ENCODE measurements at places on chromosomes 4 and X.

DNA sequence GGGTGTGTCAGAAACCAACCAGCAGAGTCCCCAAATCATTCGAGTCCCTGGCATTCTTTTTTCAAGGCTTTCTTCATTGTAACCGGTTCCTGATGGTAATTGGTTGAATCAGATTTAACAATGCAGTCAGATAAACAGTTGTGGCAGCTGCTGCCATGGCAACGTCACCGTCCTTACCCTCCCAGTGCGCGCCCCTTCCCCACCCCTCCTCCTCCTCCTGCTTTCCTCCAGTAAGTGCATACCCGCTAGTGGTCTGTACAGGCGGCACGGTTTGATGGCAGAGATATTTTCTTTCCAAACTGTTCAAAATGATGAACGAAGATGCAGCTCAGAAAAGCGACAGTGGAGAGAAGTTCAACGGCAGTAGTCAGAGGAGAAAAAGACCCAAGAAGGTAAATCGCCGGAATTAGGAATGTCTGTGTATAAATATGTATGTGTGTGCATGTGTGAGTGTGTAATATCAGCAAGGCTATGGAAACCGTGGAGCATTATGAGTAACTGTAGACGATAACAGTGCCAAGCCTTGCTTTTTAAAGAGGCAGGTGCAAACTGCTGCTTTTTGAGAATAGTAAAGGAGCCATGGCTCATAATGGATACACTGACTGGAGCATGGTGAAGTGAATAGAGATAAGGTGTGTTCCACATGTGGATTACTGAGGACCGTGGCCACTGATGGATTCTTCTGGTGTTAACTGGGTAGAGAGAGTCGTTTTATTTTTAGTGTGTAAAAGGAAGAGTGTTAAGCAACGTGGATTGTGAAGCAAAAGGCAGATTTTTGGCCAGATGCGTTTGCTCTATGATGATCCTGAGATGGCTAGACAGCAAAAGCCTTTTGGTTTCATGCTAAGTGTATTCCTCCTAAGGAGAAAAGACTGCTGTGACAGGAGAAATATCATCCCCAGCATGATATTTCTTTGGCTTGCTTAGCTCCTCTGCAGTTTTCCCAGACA lies at the start of gene ANK2:
Gene ANK2, plus strand, starts transcription at position 233 of the 950 bp plus-strand sequence. Its CDS starts 76 bp downstream, at position 309.
- DNase-seq, result no peak

DNA sequence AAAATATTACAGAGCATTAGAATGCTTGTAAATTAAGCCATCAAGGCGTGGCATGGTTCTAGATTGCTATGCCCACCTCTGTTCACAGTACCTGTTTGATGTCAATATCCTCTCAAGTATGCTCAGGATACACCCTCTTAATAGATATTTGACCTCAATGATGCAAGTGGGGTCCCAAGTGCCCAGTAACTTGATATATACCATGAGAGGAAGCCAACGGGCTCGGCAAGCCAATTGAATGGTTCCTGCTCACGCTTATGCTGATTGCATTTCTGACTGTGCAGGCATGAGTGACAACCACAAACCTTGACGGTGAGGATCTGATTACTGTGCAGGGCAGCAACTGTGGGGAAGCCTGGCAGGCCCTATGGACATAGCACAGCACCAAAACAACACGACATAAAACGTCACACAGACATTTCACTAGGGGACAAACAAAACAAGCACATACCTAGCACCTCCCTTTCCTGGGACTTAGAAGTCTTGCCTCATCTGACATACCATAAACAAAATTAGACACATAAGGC lies 179.1 kb upstream of the ETNPPL start:
- DNase-seq, result no peak

GRCh38 chr4:15139599-15139998 lies 137.3 kb downstream of the CPEB2 start:
- no peak for DNase-seq

DNA sequence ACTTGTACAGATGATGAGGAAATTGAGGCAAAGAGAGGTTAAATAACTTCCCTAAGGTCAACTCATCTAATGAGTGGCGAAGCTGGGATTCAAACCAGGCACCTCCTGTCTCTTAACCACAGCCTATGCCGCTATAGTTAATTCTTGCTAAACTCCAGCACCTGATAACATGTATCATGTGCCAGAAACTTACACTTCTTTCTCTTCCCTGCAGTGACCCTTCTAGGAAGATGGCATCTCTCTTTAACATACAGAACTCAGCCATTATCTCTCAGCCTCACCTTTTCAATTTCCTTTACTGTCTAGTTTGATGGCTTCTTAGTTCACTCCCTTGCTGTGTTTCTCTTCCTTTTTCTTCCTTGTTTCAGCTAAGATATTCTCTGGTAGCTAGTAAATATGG lies 2.5 kb downstream of the VBP1 start:
- no peak for DNase-seq

GRCh38 chr4:100935090-100935489 lies 412.2 kb downstream of the PPP3CA start:
- no peak for DNase-seq

- DNase-seq, result peak; percentile 53
Measured at GRCh38 chr4:159046683-159047082, 56.2 kb upstream of the RAPGEF2 start.

DNA sequence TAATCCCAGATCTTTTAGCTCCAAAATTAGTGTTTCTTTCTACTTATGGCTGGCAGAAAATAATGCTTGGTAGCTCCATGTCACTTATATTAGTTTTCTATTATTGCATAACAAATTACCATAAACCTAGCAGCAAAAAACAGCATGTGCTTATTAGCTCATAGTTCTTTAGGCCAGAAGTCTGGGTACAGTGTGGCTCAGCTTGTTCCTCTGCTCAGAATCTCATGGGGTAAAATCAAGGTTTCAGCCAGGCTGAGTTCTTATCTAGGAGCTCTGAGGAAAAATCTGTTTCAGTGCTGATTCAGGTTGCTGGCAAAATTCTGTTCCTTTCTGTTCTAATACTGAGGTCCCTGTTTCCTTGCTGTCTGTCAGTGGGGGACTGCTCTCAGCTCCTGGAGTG lies 101.1 kb downstream of the CT47B1 start:
- DNase-seq, result no peak

DNA sequence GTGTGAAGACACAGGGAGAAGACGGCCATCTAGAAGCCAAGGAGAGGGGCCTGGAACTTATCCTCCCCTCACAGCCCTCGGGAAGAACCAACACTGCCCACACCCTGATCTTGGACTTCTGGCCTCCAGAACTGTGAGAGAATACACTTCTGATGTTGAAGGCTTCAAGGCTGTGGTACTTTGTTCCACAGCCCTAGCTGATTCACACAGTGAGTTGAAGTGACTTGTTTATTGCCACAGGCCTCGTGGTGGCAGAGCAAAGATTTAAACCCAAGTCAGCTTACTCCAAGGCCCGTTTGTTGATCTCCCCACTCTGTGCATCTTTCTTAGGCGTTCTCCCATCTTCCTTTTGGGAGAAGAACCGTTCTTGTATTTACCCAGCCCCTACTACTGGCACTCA lies 72.8 kb downstream of the CYTL1 start:
- DNase-seq, result no peak

DNA sequence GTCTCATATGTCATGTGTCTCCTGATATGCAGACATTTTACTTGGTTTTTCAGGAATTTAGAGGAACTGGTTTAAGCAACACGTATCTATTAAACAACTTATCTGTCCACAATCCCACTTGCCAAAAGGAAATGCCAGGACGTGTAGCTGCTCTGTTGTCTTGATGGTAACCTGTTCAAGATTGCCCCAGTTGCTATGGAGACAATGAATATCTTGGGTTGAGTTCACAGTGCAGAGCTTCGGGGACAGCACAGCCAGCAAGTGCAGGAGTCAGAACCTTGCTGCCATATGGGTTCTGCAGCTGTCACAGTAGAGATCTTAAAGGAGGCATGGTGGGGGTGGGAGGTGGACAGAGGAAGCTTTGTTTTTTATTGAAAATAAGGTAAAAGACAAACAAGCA lies 28.7 kb upstream of the FAM9B start:
- no peak for DNase-seq

- no peak for DNase-seq
Measured at GRCh38 chr4:147693218-147693617, 9.3 kb upstream of the PRMT9 start.

DNA sequence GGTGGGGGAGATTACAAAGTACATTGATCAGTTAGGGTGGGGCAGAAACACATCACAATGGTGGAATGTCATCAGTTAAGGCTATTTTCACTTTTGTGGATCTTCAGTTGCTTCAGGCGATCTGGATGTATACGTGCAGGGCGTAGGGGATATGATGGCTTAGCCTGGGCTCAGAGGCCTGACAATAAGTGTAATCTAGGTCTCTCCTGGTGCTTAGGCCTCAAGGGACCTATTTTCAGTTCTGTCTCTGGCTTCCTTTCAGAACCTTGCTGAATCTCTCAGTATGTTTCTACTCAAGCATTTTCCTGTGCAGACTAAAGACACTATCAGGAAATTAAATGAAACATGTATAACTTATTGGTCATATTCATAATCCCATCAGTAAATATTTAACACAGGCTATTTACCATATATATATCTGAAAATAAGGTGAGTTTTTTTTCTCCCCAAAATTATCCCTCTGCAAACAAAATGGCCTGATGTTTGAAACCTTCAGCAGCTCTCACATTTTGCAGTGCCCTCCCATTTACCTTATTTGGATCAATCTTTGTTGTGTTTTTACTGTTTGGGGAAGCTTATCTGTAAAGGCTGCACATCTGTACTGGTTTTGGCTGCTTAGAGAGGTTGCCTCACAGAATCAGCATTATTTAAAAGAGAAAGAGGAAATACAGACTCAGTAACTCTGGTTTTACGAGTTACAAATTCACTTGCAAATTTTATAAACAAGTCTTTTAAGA lies 2.3 kb upstream of the ZCCHC4 start:
- DNase-seq, result no peak

DNA sequence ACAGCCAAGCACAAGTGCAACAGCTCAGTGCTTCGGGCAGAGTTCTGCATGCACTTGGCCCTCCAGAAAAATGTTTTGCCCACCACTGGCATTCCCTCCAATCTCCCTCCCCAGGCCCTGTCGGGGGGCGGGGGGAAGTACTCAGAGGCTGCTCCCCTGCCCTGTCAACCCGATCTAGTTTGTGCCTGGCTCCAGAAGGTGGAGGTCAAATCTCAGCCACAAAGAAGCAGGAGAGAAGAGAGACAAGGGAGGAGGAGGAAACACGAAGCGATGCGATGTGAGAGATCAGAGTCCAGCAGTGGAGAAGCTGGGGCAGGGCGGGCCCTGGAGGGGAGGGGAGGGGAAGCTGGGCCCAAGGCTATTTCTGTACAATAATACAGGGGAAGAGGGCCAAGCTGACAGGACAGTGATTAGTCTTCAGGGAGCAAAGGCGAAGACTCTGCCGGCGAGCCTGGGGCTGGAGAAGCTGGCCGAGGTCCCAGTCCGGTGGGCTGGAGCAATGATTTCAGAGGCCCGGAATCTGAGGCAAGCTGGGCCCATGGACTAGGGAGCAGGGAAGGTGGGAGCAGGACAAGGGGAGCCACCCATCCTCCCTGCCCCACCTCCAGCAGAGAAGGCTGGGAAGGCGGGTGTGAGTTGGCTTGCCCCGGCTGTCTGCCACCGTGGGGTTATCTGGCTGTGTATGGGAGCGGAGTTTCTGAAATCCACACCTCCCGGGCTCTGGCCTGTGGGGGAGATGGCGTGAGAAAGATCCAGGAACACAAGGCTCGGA lies 167.1 kb downstream of the EFNB1 start:
- DNase-seq, result no peak

- no peak for DNase-seq
Measured at GRCh38 chrX:109619771-109620170, 5.2 kb downstream of the KCNE5 start.

GRCh38 chr4:52051213-52051614 lies at the start of gene SPATA18:
Gene SPATA18 (plus strand): TSS chr4:52051304. CDS start chr4:52051705, 401 bp downstream.
- DNase-seq, result no peak

DNA sequence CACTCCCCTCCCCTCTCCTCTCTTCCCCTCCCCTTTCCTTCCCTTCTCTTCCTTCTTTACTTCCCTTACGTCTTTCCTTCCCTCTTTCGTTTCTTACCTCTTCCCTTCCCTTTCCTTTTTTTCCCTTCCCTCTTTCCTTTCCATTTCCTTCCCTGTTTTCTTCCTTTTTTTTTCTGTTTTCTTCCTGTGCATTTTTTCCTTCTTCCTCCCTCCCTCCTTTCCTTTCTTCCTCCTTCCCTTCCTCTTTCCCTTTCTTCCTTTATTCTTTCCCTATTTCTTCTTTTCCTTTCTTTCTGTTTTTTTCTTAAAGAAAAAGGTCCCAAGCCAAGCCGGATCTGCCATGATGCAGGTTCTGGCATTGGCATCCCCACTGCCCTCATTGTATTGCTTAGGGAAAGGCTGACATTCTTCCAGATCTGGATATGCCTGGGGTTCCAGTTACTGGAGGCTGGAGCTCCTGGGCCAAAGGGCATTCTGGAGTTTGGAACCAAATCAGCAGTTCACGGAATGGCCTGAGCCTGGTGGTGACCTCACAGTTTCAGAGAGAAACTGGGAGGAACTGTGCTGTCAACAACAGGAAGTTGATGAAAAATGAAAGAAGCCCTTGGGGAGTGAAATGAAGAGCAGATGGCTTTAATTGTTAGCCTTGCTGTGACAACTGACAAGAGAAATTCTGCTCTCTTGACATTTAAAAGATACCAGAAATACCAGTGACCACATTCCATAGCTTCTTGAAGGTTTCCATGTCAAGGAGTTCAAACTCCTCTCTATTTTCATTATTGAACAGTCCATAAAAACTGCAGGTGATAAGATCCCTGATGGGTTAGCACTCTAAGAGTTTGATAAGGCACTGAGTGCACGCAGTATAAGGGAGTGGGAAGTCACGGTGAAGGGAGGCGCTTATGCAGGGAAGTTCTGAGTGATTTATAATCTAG lies 622.1 kb downstream of the SPRY1 start:
- peak; percentile 32 for DNase-seq

- no peak for DNase-seq
Measured at GRCh38 chr4:14575289-14575688, 427.0 kb upstream of the CPEB2 start.

DNA sequence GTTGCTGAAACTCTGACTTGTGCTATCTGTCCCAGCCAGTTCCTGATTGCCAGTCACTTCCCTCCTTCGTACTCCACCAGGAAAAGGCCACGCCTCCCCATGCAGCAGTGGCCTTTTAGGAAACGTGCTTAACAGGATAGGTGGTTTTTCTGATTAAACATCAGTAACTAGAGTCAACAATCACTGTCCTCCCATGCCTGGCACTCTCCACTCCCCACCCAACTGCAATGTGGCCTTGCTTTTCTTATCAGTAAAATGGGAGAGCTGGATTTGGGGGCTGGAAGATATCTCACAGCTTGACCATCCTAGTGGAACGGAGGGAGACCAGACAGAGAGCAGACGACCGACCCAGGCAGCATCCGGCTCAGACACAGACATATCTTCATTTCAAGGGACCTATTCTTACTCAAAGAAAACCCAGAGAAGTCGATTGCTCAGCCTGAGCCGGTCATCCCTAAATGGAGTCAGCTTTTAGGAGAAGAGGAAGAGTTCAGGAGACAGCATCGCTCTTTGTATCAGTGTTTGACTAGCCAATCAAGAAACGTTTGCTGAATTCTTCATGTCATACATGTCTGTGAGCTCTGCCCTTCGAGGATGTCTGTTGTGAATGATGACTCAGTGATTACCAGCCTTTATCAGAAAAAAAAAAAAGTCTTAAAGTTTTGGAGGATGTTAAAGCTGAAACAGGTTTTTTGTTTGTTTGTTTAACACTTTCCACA lies 12.7 kb upstream of the UBA6 start:
- no peak for DNase-seq

All from HuH-7 (cell line).